Activated CD8-positive, alpha-beta T cell treated with anti-CD3 and anti-CD28 coated beads, Interleukin-2, amount 10 ng/mL, durations not matched to agents 7 days and 5 days (primary cell): ENCODE measurements at places on chromosomes 13 and 19. TPM values are rescaled to one million over a fixed set of nuclear protein-coding genes. Genes with fewer than 3 reads are reported as not detected.

DNA sequence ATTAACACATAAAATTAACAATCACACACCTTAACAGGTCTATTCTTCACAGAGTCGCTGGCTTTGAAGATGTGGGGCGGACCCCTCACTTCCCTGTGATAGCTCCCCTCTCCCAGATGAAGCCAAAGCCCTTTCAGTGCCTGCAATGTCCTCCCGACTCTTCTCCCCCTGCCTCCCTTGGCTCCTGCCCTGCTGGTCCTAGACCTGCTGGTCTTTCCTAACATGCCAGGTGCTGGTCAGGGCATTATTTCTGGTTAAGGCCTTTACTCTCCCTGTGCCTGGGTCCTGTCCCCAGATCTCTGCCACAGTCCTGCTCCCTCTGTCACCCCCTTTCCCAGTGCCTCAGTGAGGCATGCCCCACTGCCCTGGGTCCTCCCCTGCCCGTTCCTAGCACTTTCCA, 12.2 kb downstream of the ERICH6B start:
- no peak for DNase-seq

GRCh38 chr19:40348961-40349507, 539 bp downstream of the PLD3 start:
- DNase-seq, result peak; percentile 40

DNA sequence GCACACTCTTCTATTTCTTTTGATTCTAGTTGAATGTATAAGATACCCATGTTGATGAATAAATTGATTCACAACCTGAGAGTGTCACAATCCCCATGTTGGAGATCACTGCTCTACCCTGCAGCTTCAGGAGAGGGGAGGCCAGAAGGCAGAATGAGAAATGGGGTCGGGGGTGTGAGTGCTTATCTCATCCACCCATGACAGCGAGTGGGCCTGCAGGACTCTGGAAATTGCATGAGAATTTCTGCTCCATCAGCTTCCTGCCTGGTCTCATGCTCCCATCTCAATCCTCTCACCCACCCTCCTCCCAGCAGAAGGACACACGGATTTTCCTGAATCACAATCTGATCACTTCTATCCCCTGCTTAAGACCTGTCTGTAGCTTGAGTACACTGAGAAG, 22.9 kb upstream of the IGFL1 start:
- DNase-seq, result no peak

DNA sequence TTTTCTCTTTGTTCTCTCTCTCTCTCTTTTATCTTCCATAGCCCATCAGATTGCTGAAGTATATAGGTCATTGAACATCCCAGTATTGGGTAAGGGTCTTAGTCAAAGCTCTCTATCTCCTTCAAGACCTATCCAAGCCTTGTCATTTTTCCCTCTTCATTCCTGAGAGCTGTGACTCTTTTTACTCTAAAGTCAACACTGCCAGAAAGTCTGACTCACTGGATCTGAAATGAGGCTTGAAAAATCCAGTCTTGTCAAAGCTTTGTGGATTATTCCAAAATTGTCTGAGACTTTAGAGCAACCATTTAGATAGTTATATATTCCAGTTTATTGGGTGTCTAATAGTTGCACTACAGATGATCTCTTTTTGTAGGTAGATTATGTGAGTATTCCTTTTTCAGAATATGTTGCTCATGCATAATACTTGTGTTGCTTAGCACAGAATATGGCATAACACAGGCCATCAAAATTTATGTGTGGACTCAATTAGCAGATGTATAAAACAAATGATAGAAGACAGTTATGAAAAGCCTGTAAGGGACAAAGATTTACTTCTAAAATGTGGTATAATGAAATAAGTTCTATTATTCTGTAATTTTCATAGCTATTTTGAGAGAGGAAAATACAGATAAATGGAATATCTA, 389.3 kb upstream of the PCDH9 start:
- no peak for DNase-seq

DNA sequence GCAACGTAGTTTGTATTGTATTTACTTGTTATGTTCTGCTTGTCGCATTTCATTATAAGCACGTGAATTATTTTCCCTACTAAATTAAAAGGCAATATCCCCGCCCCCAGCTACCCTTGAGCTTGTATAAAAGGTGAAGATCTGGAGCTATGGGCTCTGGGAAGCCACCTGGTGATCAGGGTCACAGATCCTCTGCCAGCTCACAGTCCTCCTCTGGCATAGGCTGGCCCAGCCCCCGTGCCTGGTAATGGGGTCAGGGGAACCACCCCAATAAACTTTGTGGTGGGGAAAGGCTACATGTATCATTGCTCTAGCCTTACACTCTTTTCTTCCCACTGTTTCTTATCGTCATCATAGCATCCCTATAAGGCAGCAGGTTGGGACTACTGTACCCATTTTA, 190.2 kb upstream of the TSHZ3 start:
- DNase-seq, result no peak

- DNase-seq, result no peak
Observed at GRCh38 chr13:108549934-108550333, 79.5 kb upstream of the MYO16 start.

DNA sequence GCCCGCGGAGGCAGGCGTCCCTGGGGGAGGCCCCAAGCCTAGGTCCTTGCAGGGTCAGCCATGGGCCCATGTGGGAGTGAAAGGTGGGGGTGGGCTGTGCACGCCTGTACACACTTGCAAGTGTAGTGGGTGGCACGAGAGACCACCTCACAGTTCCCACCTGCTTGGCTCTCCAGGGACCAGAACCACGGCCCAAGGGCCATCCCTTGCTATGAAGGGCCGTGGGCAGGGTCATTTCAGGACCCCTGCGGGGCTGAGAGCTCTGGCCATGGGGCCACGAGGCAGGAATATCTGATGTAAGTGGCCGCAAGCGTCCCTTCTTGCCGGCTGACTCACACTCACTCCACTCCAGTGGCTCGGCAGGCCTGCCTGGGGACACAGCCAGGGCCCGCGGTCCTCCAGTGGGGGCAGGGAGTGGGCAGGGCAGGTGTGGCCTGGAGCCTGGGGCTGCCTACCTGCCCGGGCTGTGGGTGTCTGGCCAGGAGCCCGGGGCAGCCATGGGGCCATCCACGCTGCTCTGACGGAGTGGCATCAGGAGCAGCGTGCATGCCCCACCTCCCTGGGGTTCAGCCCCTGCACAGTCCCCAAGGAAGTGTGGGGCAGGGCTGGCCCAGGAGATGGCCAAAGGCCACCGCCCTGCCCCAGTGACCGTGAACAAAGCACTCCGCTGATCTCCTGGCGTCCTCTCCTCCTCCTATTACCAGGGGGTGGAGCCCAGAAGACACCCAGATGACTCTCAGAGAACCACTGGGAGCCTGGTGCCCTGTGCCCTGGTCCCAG, 8.6 kb upstream of the MKNK2 start:
- DNase-seq, result no peak

GRCh38 chr19:10718205-10719196, 622 bp downstream of the DNM2 start:
- DNase-seq, result peak; percentile 59

DNA sequence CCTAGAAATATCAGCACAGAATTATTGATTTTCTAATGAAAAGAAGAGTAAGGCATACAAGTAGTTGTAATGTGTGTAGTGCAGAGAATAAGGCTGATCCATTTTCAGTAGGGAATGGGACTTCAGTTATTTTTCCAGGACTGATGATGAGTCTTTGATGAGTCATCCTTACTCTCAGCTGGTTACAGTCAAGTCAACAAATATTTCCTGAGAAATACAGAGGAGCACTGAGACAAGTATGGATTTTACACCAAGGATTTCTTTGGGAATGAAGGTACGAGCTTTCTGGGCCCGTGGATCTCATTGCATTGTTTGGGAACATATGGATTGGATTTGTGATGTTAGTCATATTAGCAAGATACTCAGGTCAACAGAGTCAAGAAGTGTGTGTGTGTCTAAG, 502.7 kb downstream of the FGF9 start:
- DNase-seq, result no peak

Gene ZNF681
- 7.5 TPM for total RNA-seq

DNA sequence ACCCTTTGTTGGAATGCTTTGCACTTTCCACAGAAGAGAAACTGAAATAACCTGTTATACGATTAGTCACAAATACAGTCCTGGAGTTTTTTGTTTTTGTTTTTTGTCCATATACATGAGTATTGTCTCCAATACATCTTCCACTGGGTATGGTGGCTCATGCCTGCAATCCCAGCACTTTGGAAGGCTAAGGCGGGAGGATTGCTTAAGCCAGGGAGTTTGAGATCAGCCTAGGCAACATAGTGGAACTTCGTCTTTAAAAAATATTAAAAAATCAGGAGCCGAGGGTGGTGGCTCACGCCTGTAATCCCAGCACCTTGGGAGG, 25.0 kb downstream of the AP2S1 start:
- DNase-seq, result no peak

DNA sequence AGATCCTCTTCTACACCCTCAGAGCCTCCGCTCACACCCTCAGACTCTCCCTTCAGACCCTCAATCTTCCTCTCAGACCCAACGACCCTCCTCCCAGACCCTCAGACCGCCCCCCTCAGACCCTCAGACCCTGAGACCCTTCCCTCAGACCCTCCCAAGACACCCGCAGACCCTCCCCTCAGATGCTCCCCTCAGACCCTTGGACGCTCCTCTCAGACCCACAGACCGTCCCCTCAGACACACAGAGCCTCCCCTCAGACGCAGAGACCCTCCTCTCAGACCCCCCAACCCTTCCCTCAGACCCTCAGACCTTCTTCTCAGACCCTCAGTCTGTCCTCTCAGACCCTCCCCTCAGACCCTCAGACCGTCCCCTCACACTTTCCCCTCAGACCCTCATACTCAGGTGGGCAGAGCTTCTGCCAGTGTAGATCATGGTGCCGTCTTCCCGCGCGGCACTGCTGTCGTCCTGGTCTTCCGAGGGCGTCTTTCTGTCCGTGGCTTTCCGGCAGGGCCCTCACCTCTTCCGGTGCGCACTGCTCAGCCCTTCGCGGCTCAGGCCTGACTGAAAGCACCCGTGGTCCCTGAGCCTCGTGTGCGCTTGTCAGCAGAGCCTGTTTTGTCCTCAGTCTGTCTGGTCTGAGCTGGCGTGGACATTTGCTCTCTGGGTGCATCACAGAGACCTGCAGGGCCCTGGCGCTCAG, 18.9 kb upstream of the TFDP1 start:
- peak; percentile 13 for DNase-seq

Gene NACC1
- 84.8 TPM for total RNA-seq

Gene RNF225
- total RNA-seq, result 0.84 TPM

Gene ZNF112
- total RNA-seq, result not detected

- no peak for DNase-seq
Observed at GRCh38 chr13:107034236-107034872, 466.4 kb upstream of the ARGLU1 start.

Gene DMKN
- not detected for total RNA-seq

- DNase-seq, result no peak
Observed at GRCh38 chr19:33247441-33247819, 21.8 kb upstream of the SLC7A10 start.

- DNase-seq, result peak; percentile 90
Observed at GRCh38 chr19:10095948-10096614, 6.4 kb downstream of the ANGPTL6 start.

Gene SLC8A2
- total RNA-seq, result 0.05 TPM

- DNase-seq, result no peak
Observed at GRCh38 chr19:1080360-1081161, 13.6 kb downstream of the ARHGAP45 start.

DNA sequence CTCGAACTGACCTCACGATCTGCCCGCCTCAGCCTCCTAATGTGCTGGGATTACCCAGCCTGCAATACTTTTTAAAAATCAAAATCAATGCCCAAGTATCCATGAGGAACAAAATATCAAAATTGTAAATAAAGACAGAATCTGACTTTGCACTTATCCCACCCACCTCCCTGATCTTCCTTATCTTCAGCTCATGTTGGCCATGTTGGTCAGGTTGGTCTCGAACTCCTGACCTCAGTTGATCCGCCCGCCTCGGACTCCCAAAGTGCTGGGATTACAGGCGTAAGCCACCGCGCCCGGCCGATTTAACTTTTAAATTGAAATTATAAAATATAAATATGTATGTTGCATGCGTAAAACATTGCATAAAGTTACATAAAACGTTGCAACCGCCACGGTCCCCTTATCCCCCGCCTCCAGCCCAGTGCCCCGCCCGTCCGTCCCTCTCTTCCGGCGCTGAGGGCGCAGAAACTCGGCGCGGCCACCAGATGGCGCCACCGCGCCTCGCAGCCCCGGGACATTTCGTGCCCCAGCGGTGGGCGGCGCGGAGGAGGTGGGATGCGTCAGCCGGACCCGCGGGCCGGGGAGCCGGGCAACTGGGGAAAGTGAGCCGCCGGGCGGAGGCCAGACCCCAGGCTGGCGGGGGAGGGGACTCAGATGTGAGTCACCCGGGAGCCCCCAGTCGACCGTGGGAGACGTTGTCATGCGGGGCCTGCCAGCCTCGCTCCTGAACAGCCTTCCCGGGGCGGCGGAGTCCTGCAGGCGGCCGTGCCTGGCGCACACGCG, 1.5 kb upstream of the GADD45B start:
- DNase-seq, result peak; percentile 90

- no peak for DNase-seq
Observed at GRCh38 chr19:35419046-35419445, 29.0 kb upstream of the FFAR2 start.

DNA sequence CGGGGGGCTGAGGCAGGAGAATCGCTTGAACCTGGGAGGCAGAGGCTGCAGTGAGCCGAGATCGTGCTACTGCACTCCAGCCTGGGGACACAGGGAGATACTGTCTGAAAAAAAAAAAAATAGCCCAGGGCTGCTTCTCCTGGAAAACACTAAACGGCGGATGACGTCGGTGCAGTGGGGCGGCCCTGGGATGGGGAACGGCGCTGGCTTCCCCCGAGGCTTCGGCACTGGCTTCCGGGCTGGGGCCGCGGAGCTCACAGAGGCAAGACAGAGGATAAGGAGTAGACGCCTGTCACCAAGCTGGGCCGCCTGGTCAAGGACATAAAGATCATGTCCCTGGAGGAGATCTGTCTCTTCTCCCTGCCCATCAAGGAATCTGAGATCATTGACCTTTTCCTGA, 5.0 kb downstream of the PRSS57 start:
- no peak for DNase-seq

DNA sequence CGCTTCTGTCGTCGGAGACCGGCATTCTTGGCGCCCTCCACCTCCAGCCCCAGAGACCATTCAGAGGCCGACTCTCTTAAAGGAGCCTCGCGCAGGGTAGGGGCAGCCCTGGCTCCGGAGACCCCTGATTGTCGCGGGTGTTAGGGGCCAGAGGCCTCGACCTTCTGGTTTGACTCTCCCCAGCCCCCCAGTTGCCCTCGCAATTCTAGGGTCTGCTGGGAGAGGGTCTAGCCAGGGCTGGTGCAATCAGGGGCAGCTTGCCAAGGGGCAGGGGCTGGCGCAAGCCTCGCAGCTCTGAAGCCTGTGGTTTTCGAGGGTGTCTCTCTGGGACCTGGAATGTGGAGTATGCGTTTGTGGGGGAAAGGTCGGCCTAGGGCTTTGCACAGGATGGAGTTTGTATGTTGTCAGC, 1.6 kb upstream of the SLC7A10 start:
- no peak for DNase-seq

Gene SPRY2
- total RNA-seq, result 0.29 TPM

GRCh38 chr19:19061506-19061905, 2.3 kb upstream of the SLC25A42 start:
- DNase-seq, result no peak

Gene SH2D3A
- 28.5 TPM for total RNA-seq

Gene RDH8
- not detected for total RNA-seq

Gene CTXN1
- 0.37 TPM for total RNA-seq
